ENCODE measurements at places on chromosomes 5 and 9.

- DNase-seq = no peak
These were observed 1165.5 kb downstream of the CDH12 start for GRCh38 chr5:21687621-21688020.

- DNase-seq = no peak
These were observed 579 bp upstream of the FAM78A start for GRCh38 chr9:131276891-131277286.

GRCh38 chr5:125411071-125411743 is 664.8 kb upstream of the ZNF608 start:
- DNase-seq = no peak

DNA sequence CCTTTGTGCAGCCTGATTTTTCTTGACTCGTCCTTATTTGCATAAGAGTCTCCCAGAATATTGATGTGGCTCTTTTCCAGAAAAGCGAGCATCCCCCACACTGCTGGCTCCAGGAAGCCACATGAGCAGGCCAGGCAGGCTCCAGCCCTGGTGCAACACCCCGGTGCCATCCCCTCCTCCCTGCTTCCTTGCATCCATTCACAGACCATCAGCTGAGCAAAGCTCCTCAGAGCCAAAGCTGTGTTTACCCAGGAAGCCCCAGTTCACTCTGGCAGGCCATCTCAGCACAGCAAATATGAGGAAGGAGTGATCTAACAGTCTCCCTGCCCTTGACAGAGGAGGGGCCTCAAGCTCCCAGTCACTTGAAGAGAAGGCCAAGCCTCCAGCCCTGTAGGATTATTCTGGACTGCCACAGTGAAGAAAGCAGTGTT is 34.4 kb downstream of the INSYN2B start:
- peak; percentile 82 for DNase-seq

DNA sequence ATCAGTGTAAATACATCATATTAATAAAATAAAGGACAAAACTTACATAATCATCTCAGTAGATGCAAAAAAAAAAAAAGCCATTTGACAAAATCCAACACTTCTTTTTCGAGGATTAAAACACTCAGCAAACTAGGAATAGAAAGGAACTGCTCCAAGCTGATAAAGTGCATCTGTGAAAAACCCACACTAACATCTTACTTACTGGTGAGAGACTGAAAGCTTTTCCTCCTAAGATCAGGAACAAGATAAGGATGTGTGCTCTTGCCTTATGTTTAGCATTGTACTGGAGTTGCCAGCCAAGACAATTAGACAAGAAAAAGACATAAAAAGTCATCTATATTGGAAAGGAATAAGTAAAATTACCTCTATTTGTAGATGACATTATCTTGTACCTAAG is 120.2 kb upstream of the SAP30L start:
- DNase-seq = no peak

DNA sequence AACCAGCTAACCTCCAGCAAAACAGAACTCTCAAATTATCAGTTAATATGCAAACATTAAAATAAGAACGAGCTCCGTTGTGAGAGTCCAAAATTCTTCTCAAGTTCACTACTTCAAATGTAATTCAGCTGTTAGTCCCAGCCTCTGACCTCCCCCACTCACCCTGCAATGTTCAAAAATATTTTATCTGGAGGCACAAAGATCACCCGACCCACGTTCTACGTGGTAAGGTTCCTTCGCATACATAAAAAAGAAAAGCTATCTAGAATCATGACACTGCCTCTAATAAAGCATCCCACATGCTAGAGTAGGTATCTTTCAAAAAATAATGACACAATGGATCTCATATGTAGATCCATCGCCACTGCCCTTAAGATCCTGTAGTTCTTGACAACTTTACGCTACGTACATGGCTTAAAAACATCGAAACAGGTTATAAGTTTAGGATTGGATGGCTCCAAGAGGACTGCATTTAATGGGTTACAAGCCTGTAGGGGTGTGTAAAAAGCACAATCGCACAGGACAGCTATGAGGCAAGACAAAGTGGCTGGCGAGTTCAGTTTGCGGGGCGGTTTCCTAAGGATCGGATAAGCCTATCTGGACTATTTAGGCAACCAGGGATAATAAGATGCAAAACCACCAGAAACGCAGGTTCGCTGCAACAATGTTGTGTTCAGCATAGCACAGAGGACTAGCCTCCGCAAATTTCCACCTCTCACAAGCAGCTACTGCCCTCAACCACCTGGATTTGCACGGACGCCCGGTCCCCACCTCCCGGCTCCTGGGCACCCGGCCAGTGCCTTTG is 969 bp downstream of the CLK4 start:
- DNase-seq = no peak
